Activated naive CD8-positive, alpha-beta T cell treated with anti-CD3 and anti-CD28 coated beads, Interleukin-2, amount 50 U/mL, for 24 hours (primary cell): ENCODE measurements at places on chromosomes 1 and 21.

DNA sequence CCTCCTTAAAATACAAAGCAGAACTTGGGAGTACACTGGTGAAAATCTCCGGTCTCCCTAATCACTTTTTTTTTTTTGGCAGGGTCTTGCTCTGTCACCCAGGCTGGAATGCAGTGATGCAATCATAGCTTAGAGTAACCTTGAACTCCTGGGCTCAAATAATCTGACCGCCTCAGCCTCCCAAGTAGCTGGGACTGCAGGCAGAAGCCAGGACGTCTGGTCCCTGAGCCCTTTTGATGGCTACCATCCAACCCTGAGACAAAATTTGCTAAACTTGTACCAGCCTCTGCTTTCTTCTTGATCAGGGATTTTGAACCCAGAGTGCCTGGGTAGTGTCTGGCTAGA, 4.1 kb downstream of the L1TD1 start:
- H3K36me3 ChIP-seq: no peaks in the 10 kb centered on the region
- H3K27ac ChIP-seq: no peak overlapping the region
- H3K27me3 ChIP-seq: peaks cover 33% of the 10 kb centered on the region

DNA sequence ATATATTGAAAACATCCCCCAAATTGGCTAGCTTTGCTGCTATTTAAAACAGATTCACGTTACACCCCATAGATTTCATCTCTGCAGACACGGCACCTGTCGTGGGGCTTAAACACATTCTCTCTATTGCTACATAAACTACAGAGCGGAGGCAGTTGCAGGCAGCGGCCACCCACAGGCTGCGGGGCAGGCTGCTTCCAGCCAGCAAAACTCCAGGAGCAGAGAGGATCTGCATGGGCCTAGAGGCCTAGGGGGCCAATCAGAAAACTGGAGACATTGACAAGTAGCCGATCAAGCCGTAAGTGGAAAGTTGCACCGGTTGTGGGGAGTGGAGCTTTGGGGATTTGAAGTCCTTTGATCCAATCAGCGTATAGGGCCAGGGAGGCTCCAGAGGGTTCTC, 129.0 kb upstream of the KLHDC7A start:
- DNase-seq: no peak
- peaks cover 24% of the 10 kb centered on the region for H3K27me3 ChIP-seq
- no peak overlapping the region for H3K4me3 ChIP-seq

- no peaks in the 10 kb centered on the region for H3K4me1 ChIP-seq
- H3K4me3 ChIP-seq: no peak overlapping the region
- no peak overlapping the region for H3K27ac ChIP-seq
- no peaks in the 10 kb centered on the region for H3K36me3 ChIP-seq
- no peak for DNase-seq
Measured at GRCh38 chr1:63950023-63950422, 176.2 kb downstream of the ROR1 start.

- H3K27ac ChIP-seq: no peak overlapping the region
- H3K27me3 ChIP-seq: no peaks in the 10 kb centered on the region
- DNase-seq: no peak
- H3K4me3 ChIP-seq: no peak overlapping the region
- no peaks in the 10 kb centered on the region for H3K4me1 ChIP-seq
Measured at GRCh38 chr1:217188280-217189237, 442.3 kb downstream of the GPATCH2 start.

DNA sequence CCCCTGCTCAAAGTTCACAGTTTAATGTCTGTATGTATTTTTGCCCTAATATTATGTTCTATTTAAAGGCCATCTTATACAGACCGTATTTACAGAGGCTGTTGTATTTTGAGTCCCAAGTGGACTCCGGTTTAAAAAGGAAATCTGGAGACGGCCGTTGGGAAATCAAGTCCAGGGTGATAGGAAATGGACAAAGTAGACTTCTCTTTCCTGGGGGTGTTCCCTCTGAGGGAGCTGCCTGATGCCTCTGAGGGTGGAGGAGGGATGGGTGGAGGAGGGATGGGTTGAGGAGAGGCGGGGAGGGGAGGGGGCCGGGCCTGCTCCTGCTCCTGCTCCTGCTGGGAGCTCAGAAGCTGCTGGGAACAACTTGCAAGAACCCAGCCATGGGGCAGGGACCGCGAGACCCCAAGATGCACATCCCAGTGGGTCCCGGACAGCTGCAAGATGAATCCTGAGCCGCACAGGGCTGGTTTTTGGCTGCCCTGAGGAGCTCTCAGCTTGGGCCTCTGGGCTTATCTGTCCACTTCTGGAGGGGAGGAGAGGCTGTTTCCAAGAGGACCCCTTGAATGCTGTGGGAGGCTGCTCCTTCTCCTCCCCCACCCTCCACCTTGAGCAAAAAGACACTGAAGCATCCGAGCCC, 12.0 kb upstream of the ACTL8 start:
- H3K27me3 ChIP-seq: peaks cover 11% of the 10 kb centered on the region
- H3K36me3 ChIP-seq: no peaks in the 10 kb centered on the region
- no peak overlapping the region for H3K4me3 ChIP-seq
- H3K4me1 ChIP-seq: no peaks in the 10 kb centered on the region
- no peak for DNase-seq
- no peak overlapping the region for H3K27ac ChIP-seq

DNA sequence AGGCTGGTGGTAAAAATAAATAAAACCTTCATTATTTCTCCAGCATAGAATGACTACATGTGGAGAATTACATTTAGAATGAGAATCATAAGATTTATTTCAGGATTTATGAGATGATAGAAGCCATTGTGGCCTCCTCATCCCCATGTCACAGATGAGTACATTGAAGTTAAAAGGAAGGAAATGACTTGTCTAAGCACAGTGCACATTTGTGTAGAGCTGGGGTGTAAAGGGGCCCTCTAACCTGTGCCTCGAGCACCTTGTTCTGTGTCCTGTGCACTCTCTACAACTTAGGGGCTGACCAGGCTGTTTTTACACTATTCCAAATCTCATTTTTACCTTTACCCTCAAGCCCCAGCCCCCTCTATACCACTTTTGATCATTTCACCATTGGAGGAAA, 179.4 kb downstream of the RHOU start:
- no peaks in the 10 kb centered on the region for H3K27me3 ChIP-seq
- H3K4me1 ChIP-seq: no peaks in the 10 kb centered on the region
- no peak overlapping the region for H3K4me3 ChIP-seq
- no peaks in the 10 kb centered on the region for H3K36me3 ChIP-seq

GRCh38 chr1:193697115-193697762, 510.8 kb upstream of the B3GALT2 start:
- no peak for DNase-seq
- H3K4me3 ChIP-seq: no peak overlapping the region
- peaks cover 1% of the 10 kb centered on the region for H3K27me3 ChIP-seq
- H3K4me1 ChIP-seq: peaks cover 24% of the 10 kb centered on the region

DNA sequence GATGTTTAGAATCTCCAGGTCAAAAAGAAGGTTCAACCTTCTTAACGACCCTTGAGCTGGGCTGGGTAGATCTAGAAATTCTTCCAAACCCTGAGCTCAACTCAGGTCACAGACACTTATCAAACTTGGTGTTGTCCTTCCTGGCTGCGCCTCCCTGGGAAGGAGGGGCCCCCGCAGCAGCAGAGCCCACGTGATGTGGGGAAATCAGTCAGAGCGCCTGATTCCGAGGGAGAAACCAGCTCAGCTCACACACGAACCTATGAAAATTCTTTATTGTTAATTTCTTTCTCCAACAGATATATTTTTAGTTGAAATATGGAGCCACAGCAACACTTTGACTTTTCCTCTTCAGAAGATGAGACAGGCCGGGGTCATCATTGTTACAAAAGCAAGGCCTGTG, 24.3 kb upstream of the CLSTN1 start:
- H3K36me3 ChIP-seq: no peaks in the 10 kb centered on the region
- H3K27me3 ChIP-seq: no peaks in the 10 kb centered on the region
- H3K4me3 ChIP-seq: no peak overlapping the region

- peaks cover 9% of the 10 kb centered on the region for H3K4me1 ChIP-seq
- no peak for DNase-seq
- peaks cover 9% of the 10 kb centered on the region for H3K36me3 ChIP-seq
- no peak overlapping the region for H3K27ac ChIP-seq
- no peaks in the 10 kb centered on the region for H3K27me3 ChIP-seq
- H3K4me3 ChIP-seq: no peak overlapping the region
Measured at GRCh38 chr1:31368611-31369107, 4.2 kb downstream of the FABP3 start.

DNA sequence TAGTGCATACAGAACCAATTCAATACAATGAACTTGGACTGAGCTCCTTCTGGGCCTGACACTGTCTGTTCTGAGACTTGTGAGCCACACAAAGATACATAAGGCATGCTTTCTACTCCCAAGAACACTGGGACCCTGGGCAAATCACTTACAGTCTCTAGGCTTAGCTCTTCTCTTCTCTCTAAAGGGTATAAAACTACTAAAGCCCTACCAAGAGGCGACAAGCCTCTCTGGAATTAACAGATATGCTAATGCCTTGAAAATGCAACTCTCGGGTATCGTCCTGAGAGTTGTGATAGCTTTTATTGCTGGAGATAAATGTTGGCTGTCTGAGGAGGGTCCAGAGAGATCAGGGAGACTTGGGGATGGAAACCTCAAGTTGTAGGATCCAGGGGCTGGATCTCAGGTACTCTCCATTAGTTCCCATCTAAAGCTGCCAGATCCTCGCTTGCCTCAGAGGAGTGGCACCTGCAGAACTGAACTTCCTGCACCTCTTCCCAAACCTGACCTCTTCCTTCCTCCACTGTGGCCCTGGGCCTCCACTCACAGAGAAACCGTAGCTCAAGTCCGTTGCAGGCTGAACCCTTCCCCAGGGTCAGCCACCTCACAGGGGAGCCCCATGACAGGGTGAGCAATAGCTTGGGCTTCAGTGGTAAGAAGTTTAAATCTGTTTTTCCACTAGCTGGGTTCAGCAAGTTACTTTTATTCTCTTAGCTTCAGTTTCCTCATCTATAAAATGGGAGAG, 11.5 kb upstream of the CFAP45 start:
- H3K4me3 ChIP-seq: no peak overlapping the region
- peak; percentile 34 for DNase-seq
- no peaks in the 10 kb centered on the region for H3K27me3 ChIP-seq
- peaks cover 8% of the 10 kb centered on the region for H3K36me3 ChIP-seq

DNA sequence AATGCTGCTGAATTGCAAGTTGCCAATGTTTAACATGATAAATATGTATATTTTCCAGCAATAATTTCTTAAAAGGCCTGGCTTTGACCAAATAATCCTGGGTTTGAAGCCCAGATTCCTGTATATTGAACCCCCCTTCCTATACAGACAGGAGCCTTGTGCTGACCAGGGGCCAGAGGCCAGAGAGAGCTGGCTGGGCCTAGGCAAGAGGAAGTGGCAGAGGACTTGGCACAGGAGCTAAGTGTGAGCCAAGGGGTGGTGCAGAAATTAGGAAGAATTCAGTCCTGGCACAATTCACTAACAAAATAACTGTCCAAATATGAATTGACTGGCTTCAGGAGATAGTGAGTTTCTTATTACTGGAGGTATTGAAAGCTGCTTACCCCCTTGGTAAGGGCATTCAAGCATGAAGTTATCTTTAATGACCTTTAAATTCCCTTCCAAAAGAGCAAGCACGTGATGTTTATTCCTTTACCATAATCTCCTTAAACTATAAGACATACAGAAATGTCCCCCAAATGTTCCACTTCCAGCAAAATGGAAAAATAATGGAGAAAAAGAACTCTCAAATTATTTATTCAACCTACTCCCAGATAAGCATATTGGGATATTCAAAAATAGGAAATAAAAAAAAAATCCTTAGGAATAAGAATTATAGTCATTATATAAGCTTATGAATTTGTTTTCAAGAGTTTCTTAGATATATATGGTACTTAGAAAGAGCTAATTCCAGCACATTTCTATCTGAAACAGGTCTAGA, 26.6 kb downstream of the NIBAN1 start:
- no peaks in the 10 kb centered on the region for H3K27me3 ChIP-seq
- H3K27ac ChIP-seq: no peak overlapping the region
- DNase-seq: no peak
- H3K4me1 ChIP-seq: peaks cover 26% of the 10 kb centered on the region
- H3K36me3 ChIP-seq: peaks cover 8% of the 10 kb centered on the region

DNA sequence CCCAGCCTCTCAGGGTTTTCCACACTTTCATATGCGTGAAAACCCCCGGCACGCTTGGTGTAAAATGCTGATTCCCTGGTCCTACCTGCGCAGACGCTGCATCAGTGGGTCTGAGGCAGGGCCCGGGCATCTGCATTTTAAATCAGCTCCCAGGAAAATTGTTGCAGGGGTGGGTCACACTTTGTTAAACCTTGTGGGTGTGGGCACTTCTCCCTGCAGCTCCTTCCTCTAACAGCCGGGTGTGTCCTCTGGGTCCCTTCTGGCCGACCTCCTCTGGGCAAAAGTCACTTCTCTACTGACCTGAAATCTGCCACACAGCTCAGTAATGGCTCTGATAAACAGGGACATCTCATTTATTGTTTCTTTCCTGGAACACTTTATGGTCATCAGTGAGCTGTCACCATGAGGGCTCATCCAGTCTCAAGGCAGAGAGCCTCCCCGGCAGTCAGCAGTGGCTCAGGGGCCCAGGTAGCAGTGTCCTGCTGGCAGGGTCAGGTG, 52.8 kb upstream of the TMPRSS2 start:
- peaks cover 28% of the 10 kb centered on the region for H3K27me3 ChIP-seq
- no peak overlapping the region for H3K27ac ChIP-seq
- no peak for DNase-seq
- H3K4me1 ChIP-seq: peaks cover 18% of the 10 kb centered on the region
- no peak overlapping the region for H3K4me3 ChIP-seq
- no peaks in the 10 kb centered on the region for H3K36me3 ChIP-seq

DNA sequence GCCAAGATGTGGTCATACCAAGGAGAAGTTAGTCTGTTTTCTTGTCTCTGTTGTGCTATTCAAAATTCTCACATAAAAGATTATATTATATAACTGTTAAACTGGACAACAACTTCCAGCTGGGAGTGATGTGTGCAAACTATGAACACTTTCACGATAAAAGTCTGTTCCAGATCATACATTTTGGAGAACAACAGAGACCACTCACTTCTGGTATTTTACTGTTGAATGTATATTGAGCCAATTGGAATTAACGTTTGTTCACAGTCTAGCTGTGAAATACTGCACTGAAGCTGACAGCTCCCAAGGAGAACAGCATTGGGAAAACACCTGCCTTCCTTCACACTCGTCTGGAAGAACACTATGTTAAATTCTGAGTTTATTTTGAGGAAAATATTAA, 860 bp upstream of the SHCBP1L start:
- peaks cover 4% of the 10 kb centered on the region for H3K4me1 ChIP-seq
- H3K27me3 ChIP-seq: peaks cover 34% of the 10 kb centered on the region
- no peak overlapping the region for H3K4me3 ChIP-seq

- no peaks in the 10 kb centered on the region for H3K36me3 ChIP-seq
- H3K27ac ChIP-seq: no peak overlapping the region
- no peak overlapping the region for H3K4me3 ChIP-seq
- no peak for DNase-seq
- H3K27me3 ChIP-seq: peaks cover 6% of the 10 kb centered on the region
Measured at GRCh38 chr1:22808676-22809483, 98.2 kb downstream of the EPHB2 start.

DNA sequence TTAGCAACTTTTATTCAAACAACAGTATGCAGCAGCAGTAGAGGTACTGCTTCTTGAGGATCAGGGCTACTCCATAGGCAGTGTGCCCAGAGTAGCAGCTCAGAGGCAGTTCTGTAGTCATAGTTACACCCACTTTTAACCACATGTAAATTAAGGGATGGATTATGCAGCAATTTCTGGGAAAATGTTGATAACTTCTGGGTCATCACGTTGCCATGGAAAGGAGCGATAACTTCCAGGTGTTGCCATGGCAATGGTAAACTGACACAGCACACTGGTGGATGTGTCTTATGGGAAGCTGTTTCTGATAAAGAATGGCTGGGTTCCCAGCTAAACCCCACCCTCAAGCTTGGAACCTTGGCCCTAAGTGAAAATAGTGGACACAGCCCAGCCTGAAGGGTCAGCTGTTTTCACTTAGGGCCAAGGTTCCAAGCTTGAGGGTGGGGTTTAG, 29.0 kb upstream of the PLA2G2A start:
- no peak overlapping the region for H3K4me3 ChIP-seq
- DNase-seq: no peak
- no peaks in the 10 kb centered on the region for H3K4me1 ChIP-seq
- H3K27me3 ChIP-seq: peaks cover 40% of the 10 kb centered on the region
